ENCODE measurements at places on chromosomes 1 and 21. TPM values are rescaled to one million over a fixed set of nuclear protein-coding genes. Genes with fewer than 3 reads are reported as not detected.
A peak's percentile ranks its signal among the peaks of the same experiment; 100 is the strongest.

ACAP3 gene
- 26.9 TPM for total RNA-seq

ADAMTS1 gene
- total RNA-seq, result 198 TPM

IFNLR1 gene
- under 0.01 TPM for total RNA-seq

PROX1 gene
- total RNA-seq, result 5.7 TPM

RGSL1 gene
- not detected for total RNA-seq

OR11L1 gene
- total RNA-seq, result not detected

E2F2 gene
- total RNA-seq, result 0.73 TPM

COL9A2 gene
- total RNA-seq, result 22.0 TPM

LAMB3 gene
- 23.9 TPM for total RNA-seq

DNA sequence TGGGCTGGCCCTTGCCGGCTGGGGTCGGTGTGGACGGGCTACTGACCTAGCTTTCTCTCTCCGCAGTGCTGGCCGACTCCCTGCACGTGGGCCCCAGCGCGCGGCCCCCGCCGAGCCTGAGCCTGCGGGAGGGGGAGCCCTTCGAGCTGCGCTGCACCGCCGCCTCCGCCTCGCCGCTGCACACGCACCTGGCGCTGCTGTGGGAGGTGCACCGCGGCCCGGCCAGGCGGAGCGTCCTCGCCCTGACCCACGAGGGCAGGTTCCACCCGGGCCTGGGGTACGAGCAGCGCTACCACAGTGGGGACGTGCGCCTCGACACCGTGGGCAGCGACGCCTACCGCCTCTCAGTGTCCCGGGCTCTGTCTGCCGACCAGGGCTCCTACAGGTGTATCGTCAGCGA, 34.9 kb downstream of the PTGFRN start:
- DNase-seq, result no peak

DNA sequence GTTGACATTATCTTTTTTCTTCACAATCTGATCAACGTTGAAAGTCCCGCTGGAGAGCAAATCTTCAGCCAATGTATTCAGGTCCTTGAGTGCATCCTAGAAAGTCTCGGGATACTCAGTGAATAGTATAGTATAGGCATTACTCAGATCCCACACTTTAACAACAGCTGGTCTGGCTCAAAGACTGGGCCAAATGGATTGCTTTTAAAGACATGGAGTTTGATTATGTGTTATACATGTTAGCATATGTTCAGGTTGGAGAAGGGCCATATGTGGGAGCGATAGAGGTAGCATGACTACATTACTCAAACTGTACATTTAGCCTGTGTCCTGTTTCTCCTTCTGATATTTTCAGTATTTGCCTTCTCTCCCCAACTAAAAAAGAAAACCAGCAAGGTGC, 33.1 kb downstream of the OR10Z1 start:
- DNase-seq, result no peak

- no peak for DNase-seq
Observed at GRCh38 chr1:3454811-3455618, 550 bp downstream of the ARHGEF16 start.

- no peak for DNase-seq
Observed at GRCh38 chr1:46619656-46620258, 3.1 kb upstream of the MOB3C start.

DNA sequence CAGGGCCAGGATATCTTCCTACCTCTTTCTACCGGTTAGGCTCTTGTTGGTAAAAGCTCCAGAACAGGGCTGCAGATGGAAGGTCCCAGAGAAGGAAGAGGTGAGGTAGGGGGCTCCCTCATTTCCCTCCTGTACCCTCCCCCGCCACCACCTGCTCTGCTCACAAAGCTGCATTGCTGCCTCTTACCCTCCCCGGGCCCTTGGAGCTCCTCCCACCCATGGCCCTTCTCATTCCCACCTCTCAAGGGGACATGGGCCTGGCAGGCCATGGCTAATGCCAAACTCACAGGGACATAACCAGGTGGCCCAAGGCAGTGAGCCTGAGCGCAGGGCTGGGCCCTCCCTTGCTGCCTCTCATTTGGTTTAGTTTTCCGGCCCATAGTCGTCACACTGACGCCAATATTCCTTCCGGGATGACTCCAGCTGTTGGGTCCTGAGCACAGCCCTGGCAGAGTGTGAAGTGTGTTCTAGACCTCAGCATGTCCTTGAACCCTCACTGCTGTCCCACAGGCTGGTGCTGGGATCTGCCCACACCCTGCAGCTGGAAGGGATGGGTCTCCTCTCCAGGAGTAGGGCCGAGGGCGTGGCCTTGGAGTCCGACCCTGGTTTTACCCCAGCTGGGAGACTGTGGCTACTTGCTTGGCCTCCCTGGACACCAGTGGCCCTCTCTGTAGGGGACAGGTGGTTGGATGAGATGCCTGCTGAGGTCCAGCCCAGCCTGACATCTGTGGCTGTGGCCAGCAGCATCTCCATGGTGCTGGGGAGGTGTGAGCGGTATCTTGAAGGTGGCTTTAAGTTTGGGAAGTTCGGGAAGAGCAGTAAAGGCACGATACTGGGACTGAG, 104.6 kb downstream of the ARHGEF10L start:
- DNase-seq, result no peak

DNA sequence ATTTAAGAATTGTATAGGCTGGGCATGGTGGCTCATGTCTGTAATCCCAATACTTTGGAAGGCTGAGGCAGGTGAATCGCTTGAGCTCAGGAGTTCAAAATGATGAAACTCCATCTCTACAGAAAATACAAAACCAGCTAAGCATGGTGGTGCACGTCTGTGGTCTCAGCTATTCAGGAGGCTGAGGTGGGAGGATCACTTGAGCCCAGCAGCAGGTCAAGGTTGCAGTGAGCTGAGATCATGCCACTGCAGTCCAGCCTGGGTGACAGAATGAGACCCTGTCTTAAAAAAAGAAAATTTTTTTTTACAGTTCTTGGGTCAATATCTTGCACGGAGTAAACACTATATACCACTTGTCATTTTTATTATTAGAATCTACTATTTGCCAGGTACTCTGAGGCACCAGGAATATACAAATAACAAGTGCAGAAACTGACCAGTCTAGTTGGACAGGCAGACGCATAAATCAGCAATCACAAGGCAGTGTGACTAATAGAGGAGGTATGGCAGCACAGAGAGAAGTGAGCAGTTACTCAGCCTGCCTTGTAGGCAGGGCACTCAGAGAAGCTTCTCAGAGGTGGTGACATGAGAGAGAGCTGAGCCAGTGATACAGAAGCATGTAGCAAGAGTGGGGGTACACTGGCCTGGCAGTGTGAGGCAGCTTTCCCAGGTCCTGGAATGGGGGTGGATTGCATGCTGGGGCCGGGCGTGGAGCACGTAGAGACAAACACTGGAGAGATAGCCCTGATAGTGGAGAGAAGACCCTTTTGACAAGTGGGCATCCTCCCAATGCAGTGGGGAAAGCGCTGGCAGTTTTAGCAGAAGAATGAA, 8.0 kb downstream of the PHLDA3 start:
- no peak for DNase-seq

DNA sequence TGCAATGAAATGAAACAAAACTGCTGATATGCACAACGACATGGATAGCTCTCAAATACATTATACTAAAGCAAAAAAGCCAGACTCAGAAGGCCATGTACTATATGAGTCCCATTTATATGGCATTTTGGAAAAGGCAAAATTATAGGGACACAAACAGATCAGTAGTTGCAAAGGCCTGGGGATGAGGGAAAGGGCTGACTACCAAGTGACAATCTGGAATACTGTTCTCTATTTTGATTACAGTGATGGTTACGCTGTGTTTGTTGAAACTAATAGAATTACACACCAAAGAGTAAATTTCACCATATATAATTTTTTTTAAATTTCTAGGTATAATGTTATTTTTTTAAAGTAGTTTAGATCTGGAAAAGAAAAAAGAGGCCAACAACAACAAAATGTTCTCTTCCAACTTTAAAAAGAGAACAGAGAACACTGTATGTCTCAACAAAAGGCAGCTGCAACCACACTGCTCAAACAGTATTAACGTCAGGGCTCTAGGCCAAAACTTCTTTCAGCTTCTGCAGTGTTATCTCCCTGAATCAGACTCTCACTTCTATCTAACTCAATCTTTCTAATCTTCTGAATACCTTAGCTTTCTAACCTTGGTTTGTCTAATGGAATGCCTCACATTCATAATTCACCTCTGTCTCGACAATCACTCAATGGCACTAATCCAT, 75.8 kb downstream of the FOXJ3 start:
- no peak for DNase-seq

GRCh38 chr1:55272994-55273393, 57.8 kb upstream of the USP24 start:
- no peak for DNase-seq

DNA sequence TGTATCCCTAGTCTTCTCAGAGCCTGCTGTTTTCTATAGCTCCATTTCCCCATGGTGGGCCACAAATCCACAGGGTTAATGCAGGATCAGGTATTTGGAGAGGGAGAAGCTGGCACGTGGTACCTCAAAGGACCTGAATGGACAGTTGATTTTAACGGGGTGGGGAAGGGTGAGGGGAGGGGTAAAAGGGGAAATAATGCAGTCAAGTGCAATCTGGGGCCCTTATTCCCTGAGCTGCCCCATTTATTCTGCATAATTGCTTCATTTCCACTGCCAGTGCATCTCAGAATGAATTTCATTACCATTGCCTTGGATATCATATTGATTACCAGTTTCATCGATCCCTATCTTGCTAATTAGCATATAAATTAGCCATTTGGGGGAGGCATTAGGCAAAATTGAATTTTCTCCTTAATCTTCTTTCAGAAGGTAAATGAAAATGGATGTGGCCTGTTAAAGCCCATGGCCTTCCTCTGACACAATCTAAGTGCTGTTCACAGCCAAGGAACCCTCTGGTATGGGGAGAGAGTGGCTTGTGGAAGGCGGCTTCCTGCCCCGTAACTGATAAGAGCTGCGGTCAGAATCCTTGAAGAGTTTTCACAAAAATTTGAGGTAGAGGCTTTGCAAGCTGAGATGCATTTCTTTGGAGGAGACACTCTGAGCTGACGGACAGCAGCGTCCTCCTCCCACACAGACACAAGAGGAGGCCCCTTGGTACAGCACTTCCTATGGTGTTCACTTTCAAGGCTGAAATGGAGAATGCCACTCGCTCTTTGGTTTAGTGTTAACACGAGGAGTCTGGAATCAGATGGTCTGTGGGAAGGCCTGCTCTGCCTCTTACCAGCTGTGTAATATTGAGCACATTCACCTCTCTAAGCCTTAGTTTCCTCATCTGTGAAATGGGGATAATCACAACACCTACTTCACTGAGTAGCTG, 34.4 kb downstream of the PHC2 start:
- DNase-seq, result no peak

DNA sequence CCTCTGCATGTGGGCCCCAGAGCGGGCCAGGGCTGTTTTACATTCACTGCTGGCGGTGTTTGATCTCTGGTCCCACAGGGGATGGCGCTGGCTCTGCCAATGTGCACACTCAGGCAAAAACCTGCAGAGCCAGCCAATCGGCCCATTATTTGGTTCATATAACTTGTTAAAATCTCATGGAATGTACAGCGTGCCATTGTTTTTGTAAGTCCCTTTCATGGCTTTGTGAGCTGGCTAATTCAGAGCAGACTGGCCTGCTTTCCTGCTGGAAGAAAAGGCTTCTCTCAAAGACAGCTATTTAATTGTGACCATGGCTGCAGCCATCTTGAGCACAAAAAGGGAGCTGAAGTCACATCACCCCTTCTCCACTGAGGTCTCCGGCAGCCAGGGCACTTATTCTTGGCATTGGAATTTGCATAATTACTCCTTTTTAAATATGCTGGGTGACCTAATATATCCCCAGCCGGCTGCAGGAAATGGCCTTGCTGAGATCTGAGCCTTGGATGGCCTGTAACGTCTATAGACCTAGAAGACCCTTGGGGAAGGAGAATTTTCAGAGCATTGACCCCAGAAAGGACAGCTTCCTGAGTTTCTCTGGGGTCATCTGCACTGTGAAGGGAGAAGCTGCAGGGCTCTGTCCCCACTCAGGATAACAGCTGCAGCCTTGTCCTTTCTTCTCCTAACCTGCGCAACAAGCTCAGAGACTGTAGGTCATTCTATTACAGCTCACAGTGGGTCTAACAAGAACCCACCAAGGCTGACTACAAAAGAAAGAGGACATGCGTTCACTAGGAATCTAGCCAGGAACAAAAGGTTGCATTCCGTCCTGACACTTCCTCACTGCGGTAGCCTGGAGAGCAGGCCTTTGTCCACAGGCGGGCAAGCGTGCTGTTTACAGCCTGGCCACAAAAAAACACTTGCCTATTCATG, 45.8 kb downstream of the BCAR3 start:
- DNase-seq, result no peak

GRCh38 chr21:22223385-22223784, 1225.2 kb downstream of the NCAM2 start:
- DNase-seq, result no peak

DNA sequence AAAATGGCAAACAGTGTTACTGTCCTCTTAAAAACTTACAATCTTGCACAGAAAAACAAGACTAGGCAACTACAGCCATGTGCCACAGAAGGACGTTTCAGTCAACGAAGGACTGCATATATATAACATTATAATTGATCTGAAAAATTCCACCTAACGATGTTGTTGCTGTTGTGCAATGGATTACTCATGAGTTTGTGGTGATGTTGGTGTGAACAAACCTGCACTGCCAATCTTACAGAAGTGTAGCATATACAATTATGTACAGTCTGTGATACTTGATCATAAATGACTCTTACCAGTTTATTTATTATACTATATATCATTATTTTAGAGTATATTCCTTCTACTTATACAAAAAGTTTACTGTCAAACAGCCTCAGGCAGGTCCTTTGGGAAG, 6.8 kb upstream of the VAMP4 start:
- DNase-seq, result no peak

GRCh38 chr21:41894922-41895557, 15.9 kb upstream of the PRDM15 start:
- DNase-seq, result no peak

DNA sequence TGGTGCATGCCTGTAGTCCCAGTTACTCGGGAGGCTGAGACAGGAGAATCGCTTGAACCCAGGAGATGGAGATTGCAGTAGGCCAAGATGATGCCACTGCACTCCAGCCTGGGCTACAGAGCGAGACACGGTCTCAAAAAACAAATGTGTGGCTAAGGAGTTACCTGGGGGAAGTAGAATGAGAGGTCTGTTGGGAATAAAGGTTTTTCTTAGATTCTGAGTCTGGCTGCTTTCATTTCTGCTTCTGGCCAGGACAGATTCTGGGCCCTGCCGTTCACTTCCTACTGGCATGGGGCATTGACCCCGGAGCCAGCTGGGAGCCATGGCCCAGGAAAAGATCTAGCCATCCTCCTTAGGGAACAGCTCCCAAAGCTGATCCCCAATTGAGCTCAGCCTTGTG, 420 bp upstream of the DCDC2B start:
- no peak for DNase-seq

GRCh38 chr1:32753532-32754316, 51.2 kb upstream of the SYNC start:
- peak; percentile 85 for DNase-seq

GRCh38 chr1:32627596-32628162, 22.7 kb downstream of the ZBTB8OS start:
- no peak for DNase-seq

Data from breast epithelium (tissue), 4 donors.